ENCODE measurements at places on chromosomes 11 and 22.

DNA sequence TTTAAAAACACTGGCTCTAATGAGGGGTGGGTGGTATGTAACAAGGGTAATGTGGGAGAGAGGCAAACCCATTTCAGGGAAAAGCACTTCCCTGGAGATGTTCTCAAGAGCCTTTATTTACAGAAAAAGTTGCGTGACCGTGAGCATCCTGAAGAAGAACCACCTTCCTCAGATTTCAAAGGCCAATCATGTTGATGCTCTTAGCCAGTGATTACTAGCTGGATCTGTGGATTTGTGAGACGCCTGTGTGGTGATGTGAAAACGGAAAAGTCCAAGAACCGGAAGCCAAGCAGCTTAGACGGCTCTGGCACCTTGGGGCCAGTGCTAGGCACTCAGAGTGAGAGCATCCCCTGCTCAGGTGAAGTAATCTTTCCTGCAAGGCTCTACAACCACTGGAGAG, 12.6 kb upstream of the UBASH3B start:
- no peak for DNase-seq

GRCh38 chr11:18253233-18253632, 4.8 kb upstream of the SAA2 start:
- DNase-seq = no peak

GRCh38 chr22:39960791-39961746, 872 bp downstream of the TMA7B start:
- peak; percentile 27 for DNase-seq

- no peak for DNase-seq
Observed at GRCh38 chr11:78312712-78313111, 104.9 kb downstream of the GAB2 start.

GRCh38 chr11:114812733-114813132, 134.4 kb downstream of the NXPE2 start:
- DNase-seq = no peak

DNA sequence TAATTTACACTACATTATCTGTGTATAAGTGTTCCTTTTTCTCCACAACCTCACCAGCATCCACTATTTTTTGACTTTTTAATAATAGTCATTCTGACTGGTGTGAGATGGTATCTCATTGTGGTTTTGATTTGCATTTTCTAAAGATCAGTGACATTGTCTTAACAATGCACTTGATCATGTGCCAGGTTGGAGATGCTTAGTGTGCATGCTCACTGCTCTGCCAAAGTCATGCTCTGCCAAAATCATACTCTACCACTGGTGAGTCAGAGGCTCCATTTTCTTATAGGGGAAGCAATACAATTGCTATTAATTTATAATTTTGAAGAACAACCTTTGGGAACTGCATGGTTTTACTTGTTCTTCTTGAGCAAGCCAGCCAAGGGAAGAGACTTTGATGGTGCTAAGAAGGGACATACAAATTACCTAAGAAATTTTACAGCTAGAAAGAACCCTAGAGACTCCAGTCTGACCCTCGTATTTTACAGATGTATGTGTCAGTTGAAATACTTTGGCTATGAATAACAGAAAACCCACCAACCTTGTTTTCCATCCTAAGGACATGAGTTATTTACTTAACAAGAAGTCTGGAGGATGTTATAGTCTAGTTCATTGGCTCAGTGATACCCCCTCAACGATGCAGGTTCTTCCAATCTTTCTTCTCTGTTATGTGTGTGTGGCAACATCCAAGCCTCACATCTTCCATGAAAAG, 368.9 kb downstream of the DDX10 start:
- DNase-seq = no peak

All from right hindlimb (tissue), 1 donor.